ENCODE measurements at places on chromosomes 11 and 22. TPM values are rescaled to one million over a fixed set of nuclear protein-coding genes. Genes with fewer than 3 reads are reported as not detected.

The MUC5B gene
- not detected for total RNA-seq

The OR52N1 gene
- not detected for total RNA-seq

The SPA17 gene
- total RNA-seq: 6.4 TPM

The MPEG1 gene
- 32.1 TPM for total RNA-seq

The HPX gene
- 0.54 TPM for total RNA-seq

The OR4C45 gene
- not detected for total RNA-seq

The SCGB2A2 gene
- total RNA-seq: 3.7 TPM

The NUMA1 gene
- total RNA-seq: 286 TPM

The BIRC3 gene
- 4.9 TPM for total RNA-seq

The OR52L1 gene
- not detected for total RNA-seq

The KBTBD3 gene
- total RNA-seq: 10.6 TPM

The CDC45 gene
- total RNA-seq: 0.99 TPM

The TRIM6 gene
- total RNA-seq: 3.0 TPM

The TRIM66 gene
- total RNA-seq: 10.2 TPM

The MS4A8 gene
- total RNA-seq: not detected

The KRTAP5-7 gene
- total RNA-seq: not detected

The FOLR3 gene
- not detected for total RNA-seq

The SYT8 gene
- 3.6 TPM for total RNA-seq

The PGA3 gene
- 1.8 TPM for total RNA-seq

The TRIM51 gene
- not detected for total RNA-seq

The GDPD4 gene
- total RNA-seq: not detected

The GRAP2 gene
- 1.8 TPM for total RNA-seq

The MYOD1 gene
- not detected for total RNA-seq

The FBLN1 gene
- total RNA-seq: 587 TPM
